Activated CD4-positive, alpha-beta T cell treated with anti-CD3 and anti-CD28 coated beads for 48 hours (primary cell): ENCODE measurements at places on chromosomes 16 and 17.
A peak's percentile ranks its signal among the peaks of the same experiment; 100 is the strongest.

DNA sequence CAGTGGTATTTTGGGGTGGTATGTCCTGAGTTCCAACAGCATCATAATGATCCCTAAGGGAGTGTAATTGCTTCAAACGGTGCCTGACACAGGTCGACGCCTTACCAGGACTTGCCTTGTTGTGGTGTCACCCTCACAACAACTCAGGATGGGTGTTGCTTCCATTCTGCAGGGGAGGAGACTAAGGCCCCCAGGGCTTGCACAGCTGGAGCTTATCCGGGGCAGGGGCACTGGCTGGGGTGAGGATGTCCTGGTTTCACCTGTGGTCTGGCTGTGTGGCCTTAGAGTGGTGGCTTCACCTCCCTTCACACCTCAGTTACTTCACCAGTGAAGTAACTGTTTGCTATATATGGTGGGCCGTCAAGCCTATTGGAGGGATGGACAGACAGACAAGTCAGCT, 23.3 kb downstream of the LLGL2 start:
- DNase-seq = no peak

DNA sequence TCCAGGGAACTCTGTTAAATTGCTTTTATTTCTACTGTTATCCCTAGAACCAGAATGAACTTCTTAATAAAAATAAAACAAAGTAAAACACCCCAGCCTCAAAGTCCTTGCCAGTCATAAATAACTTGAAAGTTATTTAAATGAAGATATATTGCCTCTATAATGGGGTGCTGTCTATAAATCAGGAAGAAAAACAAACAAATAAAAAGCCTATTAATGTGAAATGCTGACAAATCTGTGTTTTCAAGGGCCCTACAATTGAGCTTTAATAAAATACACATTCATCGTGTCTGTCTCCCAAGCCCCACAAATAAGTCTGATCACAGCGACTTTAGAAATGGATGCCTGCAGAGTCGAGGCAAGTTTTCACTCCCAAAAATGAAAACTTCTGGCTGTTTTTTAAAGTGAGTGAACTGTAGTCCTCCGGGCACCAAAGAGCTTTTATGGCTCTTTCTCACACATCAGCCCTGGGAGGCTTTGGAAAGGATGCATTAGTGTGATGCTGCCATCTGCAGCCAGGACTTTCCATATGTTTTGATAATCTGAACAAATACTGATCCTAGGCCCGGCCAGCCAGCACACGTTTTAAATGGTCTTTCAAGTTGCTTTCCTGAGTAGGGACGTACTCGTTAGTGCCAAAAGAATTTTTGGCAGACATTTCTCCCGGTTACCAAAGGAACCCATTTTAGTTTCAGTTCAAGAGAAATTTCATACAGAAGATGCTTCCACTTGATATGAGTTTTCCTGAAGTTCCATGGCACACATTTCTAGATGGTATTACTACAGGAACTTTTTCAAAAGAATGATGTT, 16.3 kb downstream of the NACA2 start:
- no peak for DNase-seq

DNA sequence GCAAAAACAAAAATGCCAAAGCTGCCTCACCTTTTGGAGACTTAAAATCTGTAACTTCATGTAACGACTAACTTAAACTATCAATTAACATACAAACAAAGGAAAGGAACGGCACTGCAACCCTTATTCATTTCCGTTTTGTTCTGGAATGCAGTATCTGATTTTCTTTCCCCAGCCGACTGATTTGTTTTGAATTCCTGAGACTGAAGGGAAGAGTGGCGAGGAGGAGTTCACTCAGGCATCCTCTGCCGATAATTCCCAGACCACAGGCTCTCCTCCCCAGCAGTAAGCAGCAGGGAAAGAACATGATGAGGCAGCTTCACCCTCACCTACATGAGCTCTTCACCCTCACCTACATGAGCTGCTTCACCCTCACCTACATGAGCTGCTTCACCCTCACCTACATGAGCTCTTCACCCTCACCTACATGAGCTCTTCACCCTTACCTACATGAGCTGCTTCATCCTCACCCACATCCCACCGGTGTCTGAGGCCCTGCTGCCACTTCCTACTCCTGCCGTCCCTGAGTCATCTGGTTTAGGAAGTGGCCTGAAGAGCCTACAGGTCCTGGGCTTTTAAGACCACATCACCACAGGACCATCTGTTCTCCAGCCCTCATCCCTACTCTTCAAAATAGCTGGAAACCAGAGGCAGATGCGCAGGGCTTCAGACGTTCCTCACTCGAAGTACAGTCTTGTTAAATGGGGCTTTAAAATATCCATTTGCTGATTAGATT, 168.0 kb upstream of the RPH3AL start:
- no peak for DNase-seq

- no peak for DNase-seq
These were observed 20.5 kb upstream of the JPH3 start for GRCh38 chr16:87581857-87582215.

- no peak for DNase-seq
These were observed 16.6 kb downstream of the NUDT7 start for GRCh38 chr16:77738706-77739558.

DNA sequence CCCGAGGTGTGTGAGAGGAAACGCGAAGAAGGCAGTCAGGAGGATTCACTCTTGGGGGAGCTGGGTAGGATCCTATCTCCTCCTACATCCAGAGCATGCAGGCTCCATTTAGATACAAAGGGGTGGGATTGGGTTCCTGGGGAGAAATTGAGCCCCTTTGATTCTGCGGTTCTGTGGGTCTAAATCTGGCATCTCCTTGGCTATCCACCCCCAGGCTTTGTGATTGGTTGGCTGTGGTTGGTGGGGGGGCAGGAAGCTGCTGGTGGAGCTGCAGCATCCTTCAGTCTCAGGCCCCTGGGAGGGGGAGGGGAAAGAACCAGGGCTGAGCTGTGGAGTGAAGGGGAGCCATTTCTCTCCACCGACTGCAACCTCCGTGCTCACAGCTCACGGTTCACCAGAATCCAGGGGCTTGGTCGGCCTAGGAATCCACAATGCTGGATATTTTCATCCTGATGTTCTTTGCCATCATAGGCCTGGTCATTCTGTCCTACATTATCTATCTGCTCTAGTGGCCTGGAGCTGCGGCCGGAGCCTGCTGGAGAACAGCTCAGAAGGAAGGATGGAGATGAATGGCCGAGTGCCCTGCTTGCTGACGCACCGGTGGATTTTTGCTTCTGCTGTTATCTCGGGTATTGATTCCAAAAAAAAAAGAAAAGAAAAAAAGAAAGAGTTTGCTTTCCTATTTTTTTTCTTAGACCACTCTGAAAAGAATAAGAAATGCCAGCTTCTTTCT, at the start of gene LASP1NB:
Gene LASP1NB (plus strand): TSS at position 352 of the 733 bp plus-strand sequence.
- peak; percentile 50 for DNase-seq

DNA sequence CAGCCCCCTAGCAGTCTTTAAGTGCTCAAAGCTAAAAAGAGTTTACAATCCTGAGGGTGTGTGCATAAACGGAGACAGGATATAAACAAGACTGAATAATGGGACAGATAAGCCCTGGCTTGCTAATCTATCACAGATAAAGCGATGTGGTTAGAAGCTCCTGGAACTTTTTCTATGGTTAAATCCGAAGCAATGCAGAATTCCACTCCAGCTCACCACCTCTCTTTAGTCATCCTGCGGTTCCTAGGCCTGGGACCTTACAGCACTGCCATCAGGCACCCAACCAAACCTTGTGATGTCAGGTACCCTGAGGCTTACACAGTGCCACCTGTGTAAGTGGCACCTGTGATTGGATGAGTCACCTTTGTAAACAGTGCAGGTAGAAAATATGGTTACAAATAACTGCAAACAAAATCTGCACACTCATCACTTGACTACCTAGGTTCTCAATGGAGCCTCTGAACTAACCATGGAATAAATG, 31.5 kb upstream of the B4GALNT2 start:
- no peak for DNase-seq

DNA sequence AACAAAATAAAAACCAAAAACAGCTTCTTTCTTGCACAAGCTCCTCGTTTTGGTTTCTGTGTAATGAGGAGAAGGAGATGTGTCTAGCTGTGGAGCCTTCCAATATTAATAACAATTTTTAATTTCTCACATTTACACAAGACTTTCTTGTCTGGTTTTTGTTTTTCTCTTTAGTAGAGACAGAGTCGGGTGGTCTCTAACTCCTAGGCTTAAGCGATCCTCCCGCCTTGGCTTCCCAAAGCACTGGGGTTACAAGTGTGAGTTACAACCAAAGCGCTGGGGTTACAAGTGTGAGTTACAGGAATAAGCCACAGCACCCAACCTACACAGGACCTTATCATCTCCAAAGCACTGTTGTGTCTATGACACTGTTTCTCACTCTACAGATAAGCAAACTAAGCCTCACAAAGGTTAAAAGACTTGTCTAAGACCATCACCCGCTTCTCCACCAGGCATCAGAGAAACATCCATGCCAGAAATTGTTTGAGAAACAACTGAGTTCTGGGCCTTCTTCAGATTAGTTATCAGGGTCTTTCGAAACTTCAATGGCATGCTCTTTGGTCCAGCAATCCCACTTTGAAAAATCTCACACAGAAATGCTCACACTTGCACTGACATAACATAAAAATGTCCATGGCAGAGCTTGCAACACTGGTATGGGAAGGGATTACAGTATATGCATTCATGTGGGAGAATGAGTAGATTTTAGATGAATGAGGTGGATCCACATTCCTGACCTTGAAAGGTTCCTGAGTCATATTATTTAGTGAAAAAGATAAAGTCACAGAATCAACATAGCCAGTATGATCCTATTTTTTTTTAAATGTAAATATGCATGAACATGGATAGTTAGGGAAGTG, 3.9 kb downstream of the ABAT start:
- DNase-seq = no peak

- DNase-seq = no peak
These were observed 507 bp downstream of the COA3 start for GRCh38 chr17:42798011-42798382.

DNA sequence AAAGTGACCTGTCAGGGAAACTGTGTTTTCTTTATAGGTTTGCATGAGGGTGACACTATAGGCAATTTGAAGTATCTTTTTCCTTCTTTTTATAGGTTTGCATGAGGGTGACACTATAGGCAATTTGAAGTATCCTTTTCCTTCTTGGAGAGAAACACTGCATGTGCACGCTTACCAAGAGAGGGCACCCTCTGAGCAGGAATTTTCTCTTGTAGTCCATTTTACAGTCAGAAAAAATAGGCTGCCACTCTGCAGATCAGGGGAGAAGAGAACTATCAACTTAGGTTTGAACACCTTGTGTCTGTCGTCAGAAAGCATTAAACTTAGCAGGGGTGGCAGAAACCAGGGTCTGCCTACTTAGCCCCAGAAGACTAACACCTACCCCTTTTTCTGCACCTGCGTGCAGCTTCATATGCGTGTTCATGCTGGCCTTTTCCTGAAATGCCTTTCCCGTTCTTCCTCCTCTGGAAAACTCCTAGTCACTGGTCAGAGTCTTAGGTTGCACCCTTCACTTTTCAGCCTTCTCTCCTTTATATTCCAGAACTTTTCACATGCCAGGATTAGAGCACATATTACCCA, 16.4 kb upstream of the SMIM36 start:
- DNase-seq = no peak

GRCh38 chr17:49775546-49776260, 11.8 kb upstream of the FAM117A start:
- DNase-seq = no peak

GRCh38 chr17:29112771-29113295, 67.4 kb downstream of the MYO18A start:
- DNase-seq = no peak

GRCh38 chr16:68772030-68772681, 35.1 kb downstream of the CDH1 start:
- DNase-seq = no peak

GRCh38 chr17:67056746-67057490, 12.6 kb downstream of the CACNG1 start:
- DNase-seq = no peak

GRCh38 chr17:60641810-60642220, 35.8 kb upstream of the BCAS3 start:
- peak; percentile 64 for DNase-seq

GRCh38 chr17:46822388-46822921, 4.0 kb upstream of the WNT3 start:
- DNase-seq = peak; percentile 64

GRCh38 chr17:1082579-1082978, 85.7 kb downstream of the TIMM22 start:
- no peak for DNase-seq

- no peak for DNase-seq
These were observed 27.9 kb downstream of the SREBF1 start for GRCh38 chr17:17808706-17809432.

- DNase-seq = no peak
These were observed 131.1 kb upstream of the RPL38 start for GRCh38 chr17:74072340-74072739.

DNA sequence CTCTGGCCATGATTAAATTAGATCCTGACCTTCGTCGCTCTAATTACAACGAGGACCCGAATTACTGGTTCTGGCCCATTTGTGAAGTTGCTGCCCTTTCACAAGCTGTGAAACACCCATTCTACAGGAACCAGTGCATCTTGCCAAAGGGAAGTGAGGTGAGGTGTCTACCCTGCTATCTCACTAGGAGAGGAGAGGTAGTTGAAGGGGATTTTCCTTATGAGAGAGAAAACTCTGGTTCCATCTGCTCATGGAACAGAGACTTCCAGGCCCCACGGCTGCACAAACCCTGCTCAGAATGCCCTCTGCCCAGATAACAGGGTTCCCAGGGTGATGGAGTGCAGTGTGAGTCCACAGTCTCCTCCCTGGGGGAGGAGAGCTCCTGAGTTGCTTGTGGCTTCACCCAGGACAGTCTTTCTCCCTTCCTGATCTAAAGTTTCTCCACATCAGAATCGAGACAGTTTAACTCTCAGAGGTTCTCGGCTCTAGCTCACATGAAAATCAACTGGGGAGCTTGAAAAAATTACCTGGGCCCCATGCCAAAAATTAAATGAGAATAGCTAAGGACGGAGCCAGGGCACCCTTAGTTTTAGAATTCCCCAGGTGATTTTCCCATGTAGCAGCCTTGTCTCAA, 7.8 kb upstream of the SSTR2 start:
- no peak for DNase-seq

GRCh38 chr16:25896411-25896810, 204.7 kb downstream of the HS3ST4 start:
- no peak for DNase-seq

DNA sequence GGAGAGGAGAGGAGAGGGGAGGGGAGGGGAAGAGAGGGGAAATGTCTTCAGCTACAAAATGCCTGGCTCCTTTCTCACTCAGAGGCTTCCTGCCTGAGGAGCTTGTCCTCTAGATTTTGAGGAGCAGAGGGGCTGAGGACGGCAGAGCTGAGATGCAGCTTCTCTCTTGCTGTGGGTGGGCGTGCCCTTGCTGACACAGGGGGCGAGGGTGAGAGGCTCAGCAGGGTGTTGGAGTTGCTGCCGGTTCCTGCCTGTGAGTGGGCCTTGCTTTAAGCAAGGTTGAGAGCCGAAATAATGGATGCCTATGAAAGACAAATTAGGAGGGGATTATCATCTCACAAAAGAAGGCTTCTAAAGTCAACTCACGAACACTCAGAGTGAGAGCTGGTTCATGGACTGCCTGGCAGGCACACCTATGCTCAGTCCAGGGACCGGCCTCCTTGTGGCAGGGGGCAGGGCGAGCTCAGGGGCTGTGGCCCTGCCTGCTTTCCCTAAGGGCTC, 215.6 kb downstream of the MSI2 start:
- DNase-seq = no peak

GRCh38 chr17:59668816-59669215, 38.4 kb downstream of the PTRH2 start:
- DNase-seq = no peak
